ENCODE measurements at places on chromosomes 11 and 22.

GRCh38 chr11:34178209-34178821 is 72.9 kb downstream of the NAT10 start:
- H3K36me3 ChIP-seq = no peaks in the 10 kb centered on the region
- no peaks in the 10 kb centered on the region for H3K27me3 ChIP-seq
- peaks cover 28% of the 10 kb centered on the region for H3K4me1 ChIP-seq
- DNase-seq = no peak
- no peak overlapping the region for H3K4me3 ChIP-seq

DNA sequence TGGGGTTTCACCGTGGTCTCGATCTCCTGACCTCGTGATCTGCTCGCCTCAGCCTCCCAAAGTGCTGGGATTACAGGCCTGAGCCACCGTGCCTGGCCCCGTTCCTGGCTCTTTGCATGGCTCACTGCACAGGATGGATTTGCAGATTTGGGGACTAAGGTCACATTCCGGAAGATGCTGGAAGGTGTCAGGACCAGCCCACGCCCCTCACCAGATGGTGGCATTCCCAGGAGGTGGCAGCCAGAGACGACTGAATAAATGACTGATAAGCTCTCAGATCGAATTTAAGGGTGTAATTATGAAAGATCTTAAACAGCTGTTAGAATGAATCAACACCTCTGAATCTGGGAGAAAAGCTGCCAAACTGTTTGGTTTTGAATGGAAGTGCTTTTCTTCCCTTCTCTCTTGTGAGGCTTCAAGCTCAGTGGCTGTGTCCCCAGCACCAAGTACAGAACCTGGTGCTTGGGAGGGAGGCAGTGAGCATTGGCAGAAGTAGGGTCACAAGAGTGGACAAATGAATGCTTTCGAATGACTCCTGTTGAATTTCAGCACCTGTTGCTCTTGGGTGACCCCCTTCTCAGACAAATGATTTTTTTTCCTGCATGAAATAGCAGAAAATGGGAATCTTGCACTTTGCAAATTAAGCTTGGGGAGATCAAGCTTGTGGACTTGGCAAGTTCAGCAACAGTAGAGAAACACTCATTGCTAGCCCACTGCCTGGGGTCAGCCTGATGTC is 69.6 kb downstream of the KIAA1671 start:
- no peaks in the 10 kb centered on the region for H3K36me3 ChIP-seq
- DNase-seq = no peak

GRCh38 chr11:20122131-20122530 is 38.1 kb downstream of the DBX1 start:
- DNase-seq = no peak
- H3K27me3 ChIP-seq = no peaks in the 10 kb centered on the region
- no peak overlapping the region for H3K27ac ChIP-seq
- H3K4me1 ChIP-seq = no peaks in the 10 kb centered on the region
- no peak overlapping the region for H3K4me3 ChIP-seq

DNA sequence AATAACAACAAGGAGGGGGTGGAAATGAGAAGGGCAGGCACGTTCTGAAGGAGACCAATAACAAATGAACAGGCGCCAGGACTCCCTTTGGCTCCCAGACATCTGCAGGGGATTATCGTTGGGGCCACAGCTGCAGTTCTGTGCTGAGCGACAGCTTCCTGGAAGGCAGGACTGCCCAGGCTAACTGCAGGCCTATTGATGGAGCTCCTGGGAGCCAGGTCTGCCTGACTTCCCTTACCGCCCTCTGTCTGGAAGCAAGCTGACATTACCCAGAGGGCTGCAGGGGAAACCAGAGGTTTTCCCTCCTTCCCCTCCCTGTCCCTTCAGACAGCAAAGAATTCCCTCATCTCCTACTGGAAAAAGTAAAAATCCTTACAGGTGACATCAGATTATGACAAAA is 5.0 kb downstream of the DRD2 start:
- H3K27ac ChIP-seq = no peak overlapping the region
- no peak overlapping the region for H3K4me3 ChIP-seq
- H3K27me3 ChIP-seq = peaks cover 94% of the 10 kb centered on the region
- no peaks in the 10 kb centered on the region for H3K36me3 ChIP-seq

- H3K27ac ChIP-seq = no peak overlapping the region
- DNase-seq = no peak
- H3K27me3 ChIP-seq = no peaks in the 10 kb centered on the region
- no peak overlapping the region for H3K4me3 ChIP-seq
- H3K4me1 ChIP-seq = no peaks in the 10 kb centered on the region
- H3K36me3 ChIP-seq = no peaks in the 10 kb centered on the region
Measured at GRCh38 chr22:44802071-44802700, 49.8 kb downstream of the ARHGAP8 start.

DNA sequence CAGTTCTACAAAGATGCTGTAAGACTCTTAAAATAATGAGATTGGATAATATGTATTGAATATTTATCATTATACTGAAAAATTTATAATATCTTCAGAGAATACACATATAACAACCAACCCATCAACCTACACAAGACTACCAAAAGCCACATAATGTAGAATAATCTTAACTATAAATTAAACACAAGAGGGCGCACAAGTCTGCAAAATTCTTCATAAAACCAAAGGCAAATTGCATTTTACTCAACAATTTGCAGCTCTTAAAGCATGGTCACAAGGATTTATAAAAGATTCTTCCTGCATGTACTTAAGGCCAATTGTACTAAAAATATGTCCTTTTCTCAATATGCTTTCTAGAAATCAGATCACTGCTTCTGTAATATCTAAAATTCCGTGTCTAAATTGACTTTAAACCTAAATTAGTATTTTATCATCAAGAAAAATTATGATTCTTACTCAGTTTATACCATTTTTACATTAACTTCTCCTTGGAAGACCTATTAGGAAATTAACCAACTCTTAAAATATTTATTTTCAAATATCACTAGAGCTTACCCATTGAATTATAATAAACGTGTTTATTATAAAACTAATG is 79.0 kb downstream of the TTC28 start:
- no peaks in the 10 kb centered on the region for H3K4me1 ChIP-seq
- DNase-seq = no peak
- no peak overlapping the region for H3K4me3 ChIP-seq
- H3K27me3 ChIP-seq = no peaks in the 10 kb centered on the region

GRCh38 chr11:119320240-119320775 is 3.4 kb upstream of the MCAM start:
- no peaks in the 10 kb centered on the region for H3K36me3 ChIP-seq
- peak overlapping the region; percentile 31 for H3K4me3 ChIP-seq
- DNase-seq = no peak
- H3K4me1 ChIP-seq = peaks cover 48% of the 10 kb centered on the region

GRCh38 chr11:122743949-122744348 is 88.4 kb downstream of the UBASH3B start:
- no peak overlapping the region for H3K4me3 ChIP-seq
- H3K36me3 ChIP-seq = no peaks in the 10 kb centered on the region
- no peak for DNase-seq

DNA sequence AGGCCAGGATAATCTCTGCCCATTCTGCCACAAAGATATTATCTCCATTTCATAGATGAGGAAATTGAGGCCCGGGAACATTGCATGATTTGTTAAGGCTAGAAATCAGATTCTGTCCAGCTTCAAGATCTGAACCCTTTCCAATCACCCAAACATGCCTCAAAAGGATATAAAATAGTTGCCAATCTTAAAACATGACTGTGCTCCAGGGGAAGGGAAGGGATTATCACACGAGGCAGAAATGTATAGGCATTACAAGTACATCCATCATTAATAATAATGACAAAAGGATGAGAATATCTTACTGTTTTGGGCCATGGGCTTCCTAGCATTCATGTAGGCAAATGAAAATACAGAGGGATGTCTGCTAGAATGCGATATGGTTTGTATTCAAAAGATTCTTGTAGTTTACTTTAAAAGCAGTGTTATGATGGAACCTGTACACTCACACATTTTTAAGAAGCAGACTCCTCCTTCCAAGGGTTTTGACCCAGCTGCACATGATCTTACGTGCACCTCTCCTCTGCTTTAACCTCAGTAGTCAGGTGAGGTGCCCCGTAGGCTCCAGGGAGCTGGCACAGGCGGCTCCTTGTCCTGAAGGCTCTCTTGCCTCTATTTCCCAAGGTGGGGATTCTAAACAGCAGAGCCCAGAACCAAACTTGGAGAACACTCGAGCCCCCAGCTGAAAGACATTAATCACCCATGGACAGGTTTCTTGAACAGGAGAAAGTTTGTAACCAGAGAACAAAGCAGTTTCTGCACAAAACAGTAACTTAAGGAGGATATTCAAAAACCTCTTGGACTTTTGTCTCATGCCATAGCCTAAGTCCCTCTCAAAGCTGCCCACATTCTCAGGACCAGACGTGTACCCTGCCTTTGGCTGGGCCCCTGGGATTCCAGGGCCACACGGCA is 36.0 kb downstream of the PARVA start:
- H3K4me3 ChIP-seq = no peak overlapping the region
- H3K4me1 ChIP-seq = peaks cover 5% of the 10 kb centered on the region
- DNase-seq = no peak

DNA sequence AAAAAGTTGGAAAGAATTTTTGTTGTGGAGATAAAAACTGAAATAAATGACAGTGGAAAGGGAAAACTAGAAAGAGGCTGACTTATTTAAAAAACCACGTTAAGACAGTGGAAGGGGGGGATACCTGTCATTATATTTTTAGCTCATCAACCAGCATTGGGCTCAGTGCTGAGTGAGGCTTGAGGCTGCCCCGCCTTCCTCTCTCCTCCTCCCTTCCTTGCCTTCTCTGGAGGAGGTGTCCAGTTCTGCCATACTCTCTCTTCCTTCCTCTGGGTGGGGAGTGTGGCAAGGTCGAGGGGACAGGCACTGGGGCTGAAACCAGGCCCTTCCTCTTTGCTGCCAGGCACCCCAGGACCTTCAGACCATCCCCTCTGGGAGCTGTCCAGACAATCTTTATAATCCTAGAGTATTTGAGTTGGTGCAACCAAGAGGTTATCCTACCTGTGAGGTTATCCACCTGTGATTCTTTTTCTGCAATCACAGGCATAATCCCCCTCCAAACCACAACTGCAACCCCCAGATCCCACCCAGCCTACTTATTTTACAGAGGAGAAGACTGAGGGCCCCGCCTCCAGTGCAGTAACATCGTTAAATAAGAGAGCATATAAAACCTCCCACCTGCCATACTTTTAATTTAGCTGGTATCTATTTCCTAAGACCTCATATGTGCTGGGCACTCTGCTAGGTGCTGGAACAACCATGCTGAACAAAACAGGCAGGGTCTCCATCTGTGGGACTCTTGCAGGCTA is 578.5 kb downstream of the BUD13 start:
- peak overlapping the region; percentile 69 for H3K4me3 ChIP-seq
- no peaks in the 10 kb centered on the region for H3K36me3 ChIP-seq
- peaks cover 23% of the 10 kb centered on the region for H3K4me1 ChIP-seq
- peak overlapping the region; percentile 60 for H3K27ac ChIP-seq
- no peaks in the 10 kb centered on the region for H3K27me3 ChIP-seq

GRCh38 chr11:46294365-46295309 is 17.2 kb downstream of the CREB3L1 start:
- peak overlapping the region; percentile 49 for H3K4me3 ChIP-seq
- H3K36me3 ChIP-seq = no peaks in the 10 kb centered on the region
- H3K27me3 ChIP-seq = peaks cover 49% of the 10 kb centered on the region
- no peak for DNase-seq
- H3K4me1 ChIP-seq = peaks cover 32% of the 10 kb centered on the region

- no peak overlapping the region for H3K4me3 ChIP-seq
- H3K27me3 ChIP-seq = no peaks in the 10 kb centered on the region
- no peaks in the 10 kb centered on the region for H3K4me1 ChIP-seq
- no peaks in the 10 kb centered on the region for H3K36me3 ChIP-seq
Measured at GRCh38 chr11:28529540-28530410, 421.6 kb downstream of the METTL15 start.

GRCh38 chr11:97742717-97743116 is 1278.0 kb upstream of the CNTN5 start:
- H3K4me3 ChIP-seq = no peak overlapping the region
- H3K27ac ChIP-seq = no peak overlapping the region

DNA sequence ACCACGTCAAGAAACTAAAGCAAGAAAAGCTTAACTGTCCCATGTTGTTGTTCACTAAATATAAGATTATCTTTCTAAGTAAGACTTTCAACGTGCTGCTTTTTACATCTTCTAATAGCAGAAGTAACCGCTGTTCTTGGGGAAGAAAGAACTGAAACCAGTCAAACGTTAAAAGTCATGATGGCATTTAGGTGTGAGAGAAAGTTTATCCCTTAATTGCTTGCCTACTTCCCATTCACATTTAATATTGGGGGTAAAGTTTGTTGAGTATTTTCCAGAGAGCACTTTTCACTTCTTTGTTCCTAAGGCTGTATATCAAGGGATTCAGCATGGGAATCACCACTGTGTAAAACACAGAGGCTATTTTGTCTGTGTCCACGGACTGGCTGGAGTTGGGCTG is 970 bp downstream of the OR5B21 start:
- H3K4me1 ChIP-seq = no peaks in the 10 kb centered on the region
- no peak overlapping the region for H3K27ac ChIP-seq
- DNase-seq = no peak
- H3K27me3 ChIP-seq = no peaks in the 10 kb centered on the region
